ENCODE measurements at places on chromosomes 1 and 21. TPM values are rescaled to one million over a fixed set of nuclear protein-coding genes. Genes with fewer than 3 reads are reported as not detected.

HES3 gene
- not detected for total RNA-seq

PGLYRP3 gene
- not detected for total RNA-seq

CA14 gene
- 2.2 TPM for total RNA-seq

SYPL2 gene
- total RNA-seq: 0.13 TPM

EXTL1 gene
- 0.07 TPM for total RNA-seq

DNA sequence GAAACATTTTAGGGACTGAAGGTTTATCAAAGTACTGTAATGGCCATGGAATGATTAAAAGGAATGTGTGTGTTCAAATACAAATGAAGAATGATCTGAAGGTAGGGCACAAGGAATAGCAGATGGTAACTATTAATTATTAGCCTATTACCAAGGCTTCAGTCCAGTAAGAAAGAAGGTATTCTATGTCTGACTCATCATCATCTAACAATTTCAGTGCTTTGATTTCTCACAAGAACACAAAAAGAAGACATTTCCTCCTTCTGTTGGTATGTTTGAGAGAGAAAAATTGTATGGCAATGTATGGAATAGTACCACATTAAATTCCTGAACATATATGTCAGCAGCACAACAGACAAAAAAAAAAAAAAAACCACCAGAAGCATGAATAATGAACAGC lies 57.5 kb downstream of the TYW3 start:
- no peak overlapping the region for H3K27ac ChIP-seq
- no peaks in the 10 kb centered on the region for H3K4me1 ChIP-seq
- peaks cover 45% of the 10 kb centered on the region for H3K27me3 ChIP-seq

- no peaks in the 10 kb centered on the region for H3K36me3 ChIP-seq
- no peak overlapping the region for H3K27ac ChIP-seq
- peaks cover 10% of the 10 kb centered on the region for H3K27me3 ChIP-seq
- no peaks in the 10 kb centered on the region for H3K4me1 ChIP-seq
Measured at GRCh38 chr1:153032677-153033308, 1.8 kb downstream of the SPRR1B start.

DNA sequence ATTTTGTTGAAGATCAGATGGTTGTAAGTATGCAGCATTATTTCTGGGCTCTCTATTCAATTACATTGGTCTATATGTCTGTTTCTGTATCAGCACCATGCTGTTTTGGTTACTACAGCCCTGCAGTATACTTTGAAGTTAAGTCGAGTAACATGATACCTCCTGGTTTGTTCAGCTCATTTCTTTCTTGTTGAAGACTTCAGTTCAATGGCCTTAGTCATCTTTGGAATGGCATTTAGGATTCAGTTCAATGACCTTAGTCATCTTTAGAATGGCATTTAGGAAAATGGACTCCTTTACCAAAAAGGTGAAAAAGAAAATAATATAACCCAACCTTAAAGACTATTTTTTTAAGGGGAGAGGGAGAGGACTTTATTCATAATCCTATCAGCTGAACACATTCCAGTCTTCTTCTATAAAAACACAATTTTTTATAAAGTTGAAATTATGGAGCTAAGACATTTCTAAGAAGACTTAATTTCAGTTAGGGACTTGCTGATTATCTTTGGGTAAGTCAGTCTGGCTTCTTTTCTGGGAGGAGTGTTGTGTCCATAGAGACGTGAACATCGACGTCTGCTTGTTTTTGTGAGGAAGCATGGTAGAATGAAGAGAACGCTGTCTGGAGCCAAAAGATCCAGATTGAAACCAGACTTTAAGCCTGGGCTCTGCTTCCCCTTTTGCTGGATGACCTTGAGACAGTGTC lies 48.3 kb downstream of the DDR2 start:
- no peak overlapping the region for H3K4me3 ChIP-seq
- peaks cover 34% of the 10 kb centered on the region for H3K36me3 ChIP-seq
- no peak for DNase-seq
- H3K27me3 ChIP-seq: no peaks in the 10 kb centered on the region

- H3K4me3 ChIP-seq: no peak overlapping the region
- no peaks in the 10 kb centered on the region for H3K36me3 ChIP-seq
- peaks cover 31% of the 10 kb centered on the region for H3K4me1 ChIP-seq
Measured at GRCh38 chr1:156814571-156815260, 1.9 kb downstream of the SH2D2A start.

GRCh38 chr21:44681861-44682579 lies at the start of gene KRTAP12-1:
Gene KRTAP12-1, minus strand, starts transcription at chr21:44682163. Its CDS starts 40 bp downstream, at chr21:44682123.
- DNase-seq: no peak
- H3K36me3 ChIP-seq: no peaks in the 10 kb centered on the region
- H3K27me3 ChIP-seq: no peaks in the 10 kb centered on the region
- H3K4me3 ChIP-seq: no peak within 1 kb of the TSS
- no peaks in the 10 kb centered on the region for H3K4me1 ChIP-seq

- no peaks in the 10 kb centered on the region for H3K27me3 ChIP-seq
- H3K4me1 ChIP-seq: peaks cover 32% of the 10 kb centered on the region
- no peak overlapping the region for H3K27ac ChIP-seq
- DNase-seq: no peak
Measured at GRCh38 chr1:219123036-219123435, 50.6 kb upstream of the LYPLAL1 start.

- H3K27ac ChIP-seq: peak overlapping the region; percentile 52
- peaks cover 57% of the 10 kb centered on the region for H3K4me1 ChIP-seq
- DNase-seq: no peak
Measured at GRCh38 chr1:198917226-198917625, 278.4 kb downstream of the PTPRC start.

- no peak for DNase-seq
- no peak overlapping the region for H3K27ac ChIP-seq
- no peaks in the 10 kb centered on the region for H3K36me3 ChIP-seq
Measured at GRCh38 chr1:170318141-170318540, 172.4 kb downstream of the NTMT2 start.
